ENCODE measurements at places on chromosomes 11 and 22. TPM values are rescaled to one million over a fixed set of nuclear protein-coding genes. Genes with fewer than 3 reads are reported as not detected.

DNA sequence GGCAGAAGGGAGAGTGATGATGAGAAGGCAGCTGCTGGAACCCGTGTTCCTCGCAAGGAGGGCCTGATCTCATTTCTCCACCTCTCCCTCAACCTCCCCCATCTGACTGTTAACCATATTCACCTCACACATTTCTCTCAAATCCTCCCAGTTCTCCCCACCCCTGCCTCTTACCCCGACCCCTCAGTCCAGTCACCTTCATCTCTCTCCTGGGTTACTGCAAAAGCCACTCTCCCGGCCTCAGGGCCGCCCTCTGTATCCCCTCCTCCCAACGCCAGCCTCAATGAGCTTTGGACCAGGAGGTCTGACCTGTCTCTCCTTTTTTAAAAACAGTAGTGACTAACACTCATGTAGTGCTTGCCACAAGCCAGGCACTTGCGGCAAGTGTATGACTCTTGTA lies 29.5 kb upstream of the LMO1 start:
- H3K4me3 ChIP-seq, result no peak overlapping the region
- DNase-seq, result no peak
- peaks cover 6% of the 10 kb centered on the region for H3K27me3 ChIP-seq
- H3K27ac ChIP-seq, result no peak overlapping the region
- no peaks in the 10 kb centered on the region for H3K4me1 ChIP-seq

DNA sequence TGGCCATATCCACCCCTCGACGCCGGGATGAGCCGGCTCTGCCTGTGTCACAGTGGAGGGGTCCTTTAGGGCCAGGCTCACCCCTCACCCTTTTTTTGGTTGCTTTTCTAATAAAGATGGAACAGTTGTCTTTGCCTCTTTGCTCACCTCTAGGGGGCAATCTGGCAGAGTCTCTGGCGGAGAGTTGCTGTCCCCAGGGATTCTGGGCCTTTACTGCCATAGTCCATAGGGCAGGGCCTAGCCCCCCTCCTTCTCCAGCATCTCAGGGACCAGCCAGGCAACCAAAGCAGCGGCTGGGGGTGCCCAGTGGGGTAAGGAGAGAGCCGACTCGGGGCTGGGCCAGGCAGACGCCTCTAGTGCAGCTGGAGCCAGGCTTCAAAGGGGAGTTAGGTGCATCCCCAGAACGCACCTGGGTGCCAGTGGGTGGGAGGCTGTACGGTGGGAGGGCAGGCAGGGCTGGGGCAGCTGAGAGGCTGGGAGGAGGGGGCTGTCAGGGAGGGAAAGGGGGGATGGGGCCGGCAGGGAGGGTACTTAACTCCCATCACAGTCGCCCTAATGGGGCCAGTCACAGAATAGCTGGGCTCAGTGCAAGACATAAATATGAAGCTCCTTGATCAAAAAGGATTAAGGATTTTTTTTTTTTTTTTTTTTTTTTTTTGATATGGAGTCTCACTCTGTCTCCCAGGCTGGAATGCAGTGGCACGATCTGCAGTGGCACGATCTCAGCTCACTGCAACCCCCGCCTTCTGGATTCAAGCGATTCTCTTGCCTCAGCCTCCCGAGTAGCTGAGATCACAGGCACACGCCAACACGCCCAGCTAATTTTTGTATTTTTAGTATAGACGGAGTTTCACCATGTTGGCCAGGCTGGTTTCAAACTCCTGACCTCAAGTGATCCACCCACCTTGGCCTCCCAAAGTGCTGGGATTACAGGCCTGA lies 2.5 kb upstream of the SUSD2 start:
- H3K36me3 ChIP-seq, result peaks cover 30% of the 10 kb centered on the region
- DNase-seq, result no peak
- no peaks in the 10 kb centered on the region for H3K27me3 ChIP-seq
- no peak overlapping the region for H3K4me3 ChIP-seq
- peaks cover 8% of the 10 kb centered on the region for H3K4me1 ChIP-seq

GRCh38 chr11:29008481-29008880 lies 900.3 kb downstream of the METTL15 start:
- H3K4me3 ChIP-seq, result no peak overlapping the region
- no peaks in the 10 kb centered on the region for H3K36me3 ChIP-seq
- H3K27me3 ChIP-seq, result no peaks in the 10 kb centered on the region
- H3K27ac ChIP-seq, result no peak overlapping the region

GRCh38 chr11:22878039-22878438 lies 17.8 kb upstream of the CCDC179 start:
- no peak overlapping the region for H3K27ac ChIP-seq
- no peak overlapping the region for H3K4me3 ChIP-seq
- H3K27me3 ChIP-seq, result peaks cover 4% of the 10 kb centered on the region
- no peaks in the 10 kb centered on the region for H3K36me3 ChIP-seq
- no peaks in the 10 kb centered on the region for H3K4me1 ChIP-seq

DNA sequence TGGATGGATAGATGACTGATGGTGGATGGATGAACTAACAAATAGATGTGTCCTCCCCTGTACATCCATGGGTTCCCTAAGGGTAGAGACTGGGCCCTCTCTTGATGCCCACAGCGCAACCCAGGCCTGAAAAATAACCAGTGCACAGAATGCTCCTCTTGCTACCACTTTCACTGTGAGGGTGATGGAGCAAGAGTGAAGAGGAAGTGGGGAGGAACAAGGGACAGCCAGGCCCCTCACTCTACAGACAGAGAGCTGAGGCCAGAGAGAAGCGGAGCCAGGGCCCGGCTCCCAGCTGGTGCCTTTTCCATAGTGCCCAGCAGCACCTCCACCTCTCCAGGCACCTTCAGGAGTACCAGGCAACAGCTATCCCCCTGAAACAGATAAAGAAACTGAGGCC lies 67.7 kb downstream of the THAP12 start:
- no peaks in the 10 kb centered on the region for H3K4me1 ChIP-seq
- no peak overlapping the region for H3K4me3 ChIP-seq
- DNase-seq, result no peak
- H3K27ac ChIP-seq, result no peak overlapping the region
- H3K36me3 ChIP-seq, result no peaks in the 10 kb centered on the region
- no peaks in the 10 kb centered on the region for H3K27me3 ChIP-seq

DNA sequence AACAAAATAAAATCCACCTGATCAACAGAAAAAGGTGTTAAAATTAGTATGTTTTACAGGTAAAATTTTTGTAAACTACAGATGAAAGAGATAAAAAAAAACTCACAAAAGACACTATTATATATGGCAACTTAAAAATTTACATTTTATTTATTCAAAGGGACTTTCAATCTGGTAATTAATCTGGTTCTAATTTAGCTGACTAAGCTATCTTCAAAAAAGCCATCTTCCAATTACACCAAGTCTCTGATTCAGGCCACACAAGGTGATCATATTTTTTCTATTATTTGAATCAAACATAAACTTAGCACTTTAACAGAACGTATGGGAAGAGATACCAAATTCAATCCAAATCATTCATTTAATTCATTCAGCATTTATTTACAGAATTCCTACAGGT lies 7.6 kb downstream of the MRE11 start:
- no peak for DNase-seq
- peaks cover 83% of the 10 kb centered on the region for H3K36me3 ChIP-seq
- no peaks in the 10 kb centered on the region for H3K4me1 ChIP-seq
- H3K27ac ChIP-seq, result no peak overlapping the region
- no peak overlapping the region for H3K4me3 ChIP-seq

GRCh38 chr11:45147891-45148675 lies 1.6 kb downstream of the PRDM11 start:
- DNase-seq, result no peak
- peak overlapping the region; percentile 87 for H3K4me3 ChIP-seq
- peaks cover 33% of the 10 kb centered on the region for H3K4me1 ChIP-seq
- H3K27me3 ChIP-seq, result peaks cover 5% of the 10 kb centered on the region
- no peaks in the 10 kb centered on the region for H3K36me3 ChIP-seq

- DNase-seq, result no peak
- H3K4me3 ChIP-seq, result no peak overlapping the region
- H3K27me3 ChIP-seq, result peaks cover 33% of the 10 kb centered on the region
- no peak overlapping the region for H3K27ac ChIP-seq
- H3K4me1 ChIP-seq, result no peaks in the 10 kb centered on the region
These were observed 42.2 kb downstream of the WNT7B start for GRCh38 chr22:45934659-45935341.

GRCh38 chr11:108496643-108497256 lies 1.4 kb downstream of the POGLUT3 start:
- peak overlapping the region; percentile 100 for H3K4me3 ChIP-seq
- peaks cover 4% of the 10 kb centered on the region for H3K36me3 ChIP-seq
- H3K27me3 ChIP-seq, result no peaks in the 10 kb centered on the region

GRCh38 chr11:94767291-94767690 lies 865 bp upstream of the AMOTL1 start:
- DNase-seq, result no peak
- no peaks in the 10 kb centered on the region for H3K36me3 ChIP-seq
- H3K27me3 ChIP-seq, result peaks cover 25% of the 10 kb centered on the region
- H3K27ac ChIP-seq, result no peak overlapping the region
- peaks cover 14% of the 10 kb centered on the region for H3K4me1 ChIP-seq

DNA sequence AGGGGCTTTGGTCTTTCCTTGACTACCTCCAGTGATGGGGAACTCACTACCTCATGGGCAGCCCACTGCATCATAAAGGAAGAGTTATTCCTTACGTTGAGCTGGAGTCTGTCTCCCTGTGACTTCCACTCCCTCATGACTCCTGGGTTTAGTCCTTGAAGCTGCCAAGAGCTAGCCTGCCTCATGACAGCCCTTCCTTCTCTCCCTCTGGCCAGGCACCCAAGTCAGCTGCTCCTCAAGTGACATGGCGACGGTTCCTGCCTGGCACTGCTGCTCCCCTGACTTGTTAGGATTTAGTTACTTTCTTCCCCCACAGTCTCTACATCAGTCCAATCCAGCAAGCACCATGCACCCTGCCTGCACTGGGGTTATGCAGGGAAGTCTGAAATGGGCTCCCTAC lies 196.1 kb upstream of the TBCEL start:
- H3K27ac ChIP-seq, result no peak overlapping the region
- H3K36me3 ChIP-seq, result no peaks in the 10 kb centered on the region
- H3K4me1 ChIP-seq, result no peaks in the 10 kb centered on the region
- H3K27me3 ChIP-seq, result peaks cover 13% of the 10 kb centered on the region

GRCh38 chr11:6241316-6241715 lies 2.4 kb downstream of the CNGA4 start:
- H3K27ac ChIP-seq, result no peak overlapping the region
- peaks cover 2% of the 10 kb centered on the region for H3K4me1 ChIP-seq
- peaks cover 20% of the 10 kb centered on the region for H3K27me3 ChIP-seq
- no peak overlapping the region for H3K4me3 ChIP-seq

- H3K36me3 ChIP-seq, result no peaks in the 10 kb centered on the region
- no peak for DNase-seq
- H3K27ac ChIP-seq, result no peak overlapping the region
- H3K4me1 ChIP-seq, result peaks cover 2% of the 10 kb centered on the region
These were observed 9.0 kb upstream of the PANX3 start for GRCh38 chr11:124602193-124602592.

DNA sequence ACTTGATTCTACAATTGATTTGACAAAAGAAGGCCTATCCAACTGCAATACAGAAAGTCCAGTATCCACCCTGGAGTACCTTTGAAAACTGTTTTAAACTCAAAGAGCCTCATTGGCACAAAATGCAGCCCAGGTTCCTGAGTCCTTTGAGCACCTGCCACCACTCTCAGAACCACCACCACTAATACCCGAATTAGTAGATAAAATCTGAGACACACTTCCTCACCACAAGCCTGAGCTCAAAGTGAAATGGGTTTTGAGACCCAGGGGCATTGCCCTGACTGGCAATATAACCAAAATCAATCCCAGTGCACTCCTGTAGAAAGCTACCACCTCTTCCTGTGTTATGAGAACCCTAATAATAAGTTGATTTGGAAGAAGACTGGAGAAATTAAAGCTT lies 215.7 kb downstream of the CSNK2A3 start:
- no peak overlapping the region for H3K27ac ChIP-seq
- H3K36me3 ChIP-seq, result no peaks in the 10 kb centered on the region
- no peaks in the 10 kb centered on the region for H3K4me1 ChIP-seq

The EED gene
- total RNA-seq, result 55.2 TPM

The MPST gene
- 15.6 TPM for total RNA-seq

The TLCD5 gene
- total RNA-seq, result 0.22 TPM

The OLFML1 gene
- not detected for total RNA-seq

The SPON1 gene
- total RNA-seq, result not detected

The CALCA gene
- not detected for total RNA-seq

Measured in activated B cell treated with CpG ODN at 0.5 μM for 24 hours (primary cell).